Myocyte (in vitro differentiated cells): ENCODE measurements at places on chromosomes 7 and 10. TPM values are rescaled to one million over a fixed set of nuclear protein-coding genes. Genes with fewer than 3 reads are reported as not detected.

DNA sequence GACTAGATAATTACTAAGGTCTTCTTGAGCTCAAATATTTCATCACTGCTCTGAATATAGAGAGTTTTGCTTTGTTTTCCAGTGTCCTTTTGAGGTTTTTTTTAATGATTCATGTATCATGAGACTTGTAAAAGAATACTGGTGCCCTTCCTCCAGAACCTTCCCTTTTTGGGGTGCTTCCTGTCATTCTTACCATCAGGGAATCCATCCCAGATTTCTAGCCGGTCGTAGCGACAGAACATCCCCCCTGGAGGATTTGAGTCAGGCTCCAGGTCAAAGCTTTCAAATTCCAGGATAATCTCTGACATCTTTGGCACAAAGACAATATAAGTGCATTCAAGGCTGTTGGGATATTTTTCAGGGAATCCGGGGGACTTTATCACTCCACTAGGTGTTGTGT, 71.0 kb downstream of the NRP1 start:
- DNase-seq, result peak; percentile 66

DNA sequence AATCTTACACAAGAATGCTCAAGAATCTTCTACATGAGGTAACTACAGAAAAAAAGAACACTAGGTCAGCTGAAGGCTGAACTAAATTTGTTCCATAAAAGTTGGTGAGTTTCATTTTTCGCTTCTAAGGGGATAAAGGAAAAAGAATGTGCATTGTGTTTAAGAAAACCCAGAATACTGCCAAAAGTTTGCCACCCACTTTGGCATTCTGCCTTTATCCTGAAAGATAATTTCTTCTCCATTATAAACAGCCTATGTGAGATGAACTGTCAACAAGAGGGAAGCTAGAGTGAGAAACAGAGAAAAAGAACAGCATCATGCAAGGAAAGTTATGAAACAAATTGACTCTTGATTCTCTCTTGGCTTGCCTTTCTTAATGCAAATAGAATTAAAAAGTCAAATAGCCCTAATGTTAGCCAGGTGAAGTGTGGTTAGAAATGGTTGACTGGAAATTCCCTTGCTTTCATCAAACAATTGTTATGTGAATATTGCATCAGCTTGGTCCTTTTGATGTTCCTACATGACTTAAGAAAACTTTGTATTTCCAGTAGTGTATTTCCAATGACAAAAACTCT, 25.8 kb downstream of the STEAP1 start:
- DNase-seq, result peak; percentile 54

- DNase-seq, result no peak
Measured at GRCh38 chr7:129671266-129671665, 59.7 kb downstream of the NRF1 start.

DNA sequence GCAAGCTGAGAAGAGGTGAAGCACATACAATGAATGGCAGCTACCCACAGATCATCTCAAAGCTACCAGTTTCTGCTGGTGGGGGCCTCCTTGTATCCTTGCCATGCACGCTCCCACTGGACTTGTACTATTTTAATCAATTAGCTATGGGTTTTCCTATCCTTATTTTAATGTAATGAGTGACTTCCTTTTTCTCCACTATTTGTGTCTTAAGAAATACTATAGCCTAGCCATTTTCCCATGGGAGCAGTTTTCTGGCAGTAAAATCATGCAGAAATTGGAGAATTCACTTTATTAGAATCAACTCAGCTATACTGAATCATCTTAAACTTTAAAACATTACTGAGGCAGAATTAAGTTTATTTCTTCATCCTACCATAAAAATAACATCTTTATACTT, 73.5 kb downstream of the CTNNA3 start:
- DNase-seq, result no peak

DNA sequence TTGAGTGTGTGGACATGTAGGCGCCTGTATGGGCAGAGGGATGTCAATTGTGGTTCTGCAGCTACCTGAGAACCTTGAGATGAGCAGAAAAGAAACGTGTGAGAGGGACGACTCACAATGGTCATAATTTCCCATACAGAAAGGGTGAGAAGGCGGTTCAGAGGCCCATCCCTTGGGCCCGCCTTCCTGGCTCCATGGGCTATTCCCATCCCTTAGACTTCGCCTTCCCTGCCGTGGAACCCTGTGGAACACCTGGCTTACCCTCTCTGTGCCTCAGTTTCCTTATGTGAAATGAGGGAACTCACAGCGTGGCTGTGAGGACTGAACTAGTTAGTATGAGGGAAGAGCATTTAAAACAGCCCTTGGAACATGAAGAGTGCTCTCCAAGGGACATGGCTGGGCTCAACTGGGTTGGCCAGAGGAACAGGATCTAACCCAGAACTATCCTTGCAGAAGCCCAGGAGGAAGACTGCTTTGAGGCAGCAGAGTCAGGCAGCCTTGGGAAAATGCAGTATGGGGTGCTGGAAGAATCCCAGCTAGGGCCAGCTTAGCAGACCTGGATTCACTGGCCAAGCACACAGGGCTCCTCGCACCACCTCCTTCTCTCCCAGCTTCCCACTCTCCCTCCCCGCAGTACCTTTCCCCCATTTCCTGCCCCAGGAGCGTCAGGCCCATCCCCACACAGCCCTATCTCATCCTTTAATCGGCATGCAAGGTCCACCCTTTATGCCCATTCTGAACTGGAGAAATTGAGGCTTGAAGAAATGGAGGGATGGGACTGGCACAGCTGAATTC, 11.1 kb upstream of the ZMIZ1 start:
- no peak for DNase-seq

- DNase-seq, result peak; percentile 3
Measured at GRCh38 chr7:83161186-83161585, 1.5 kb downstream of the PCLO start.

The UCMA gene
- total RNA-seq, result not detected in 2 replicates

- no peak for DNase-seq
Measured at GRCh38 chr7:73304071-73304470, 4.6 kb downstream of the NSUN5 start.

The BEND7 gene
- total RNA-seq, result 5.8 and 11.2 TPM in 2 replicates

DNA sequence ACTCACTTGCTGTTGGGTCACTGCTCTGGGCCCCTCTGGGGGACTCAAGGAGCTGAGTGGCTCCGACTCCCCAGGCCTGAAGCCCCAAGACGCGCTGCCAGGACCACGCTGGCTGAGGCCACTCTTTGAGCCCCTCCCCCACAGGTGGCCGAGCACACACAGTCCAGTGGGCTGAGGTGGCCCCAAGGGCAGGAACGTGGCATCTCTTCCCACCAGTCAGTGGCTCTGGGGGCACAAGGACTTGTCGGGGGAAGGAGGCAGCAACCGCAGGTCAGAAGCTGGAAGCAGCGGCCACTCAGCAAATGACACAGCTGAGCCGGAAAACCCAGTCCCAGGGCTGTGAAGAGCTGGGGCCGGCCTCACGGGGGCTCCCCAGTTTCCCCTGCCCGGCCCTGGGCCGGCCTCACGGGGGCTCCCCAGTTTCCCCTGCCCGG, 24.1 kb downstream of the GRIFIN start:
- no peak for DNase-seq
